NCI-H2081 (cell line): ENCODE measurements at places on chromosomes 5 and 9.
A peak's percentile ranks its signal among the peaks of the same experiment; 100 is the strongest.

GRCh38 chr9:91868732-91869391 lies 81.2 kb downstream of the ROR2 start:
- no peak for DNase-seq

GRCh38 chr9:137435980-137436760 lies 5.0 kb downstream of the ENTPD8 start:
- no peak for DNase-seq

- DNase-seq, result no peak
Observed at GRCh38 chr5:149251546-149251945, 20.1 kb upstream of the AFAP1L1 start.

GRCh38 chr9:135344915-135345500 lies 134.6 kb upstream of the PPP1R26 start:
- no peak for DNase-seq

DNA sequence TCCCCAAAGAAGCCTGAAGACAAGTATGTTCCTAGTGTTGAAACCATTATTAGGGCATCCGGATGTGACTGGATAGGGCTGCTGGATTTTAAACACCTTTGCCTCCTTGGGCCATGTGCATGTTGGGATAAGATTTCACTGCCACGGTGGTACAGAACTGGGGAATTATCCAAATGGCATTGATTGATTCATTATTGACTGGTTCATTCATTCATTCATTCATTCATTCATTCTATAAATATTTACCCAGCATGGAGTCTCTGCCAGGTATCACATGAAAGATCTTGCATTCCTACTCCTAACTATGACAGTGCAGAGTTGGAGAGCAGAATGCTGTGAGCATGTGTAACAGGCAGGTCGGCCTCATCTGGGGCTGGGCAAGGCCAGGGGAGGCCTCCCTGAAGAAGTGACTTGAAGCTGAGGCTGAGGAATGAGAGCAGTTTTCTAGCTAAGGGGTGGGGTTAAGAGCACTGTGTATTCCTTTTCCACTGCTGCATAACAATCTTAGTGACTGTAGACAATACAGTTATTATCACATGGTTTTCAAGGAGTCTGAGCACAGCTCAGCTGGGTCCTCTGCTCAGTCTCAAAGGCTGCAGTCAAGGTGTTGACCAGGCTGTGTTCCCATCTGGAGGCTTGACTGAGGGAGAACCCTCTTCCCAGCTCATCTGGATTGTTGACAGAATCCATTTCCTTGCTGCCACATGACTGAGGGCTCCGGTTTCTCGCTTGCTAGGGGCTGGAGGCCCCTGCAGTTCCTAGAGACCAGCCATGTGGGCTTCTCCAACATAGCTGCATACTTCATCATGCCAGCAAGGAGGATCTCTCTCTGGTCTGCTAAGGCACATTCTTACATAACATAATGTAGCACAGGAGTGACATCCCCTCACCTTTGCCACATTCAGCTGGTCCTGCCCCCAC lies 35.7 kb downstream of the AK8 start:
- DNase-seq, result no peak

DNA sequence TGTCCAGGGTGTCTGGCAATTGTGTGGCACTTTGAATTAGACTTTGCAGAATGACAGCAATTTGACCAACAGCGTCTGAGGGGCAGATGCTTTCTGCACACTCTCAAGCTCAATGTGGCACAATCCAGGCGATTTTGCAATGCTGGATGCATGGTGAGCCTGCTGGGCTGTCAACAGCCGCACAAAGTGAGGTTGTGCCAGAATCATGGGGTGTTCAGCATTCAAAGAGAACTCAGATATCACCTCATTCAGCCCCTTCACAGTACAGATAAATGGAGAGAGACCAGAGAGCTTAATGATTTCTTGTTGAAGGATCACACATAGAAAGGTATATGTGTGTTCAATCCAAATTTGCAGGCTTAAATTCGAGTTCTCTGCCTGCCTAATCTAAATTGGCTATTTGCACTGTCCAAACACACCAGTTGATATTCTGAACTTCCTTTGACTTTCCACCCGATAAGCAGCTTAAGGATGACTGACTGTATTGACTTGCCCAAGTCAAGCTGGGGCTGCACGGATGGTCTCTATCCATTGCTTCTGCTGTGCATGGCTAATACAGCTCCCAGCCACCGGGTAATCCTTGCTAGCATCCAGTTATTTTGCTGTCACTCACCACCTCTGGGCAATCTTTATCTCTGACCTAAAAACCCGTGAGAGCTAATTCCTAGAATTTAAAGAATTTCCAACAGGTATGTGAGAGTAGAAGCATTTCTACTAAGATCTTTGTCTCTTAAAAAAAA lies 157.9 kb upstream of the TAS2R1 start:
- peak; percentile 33 for DNase-seq

- no peak for DNase-seq
Observed at GRCh38 chr5:100668511-100668910, 133.3 kb downstream of the FAM174A start.

GRCh38 chr5:17763301-17763700 lies 129.0 kb downstream of the TAF11L14 start:
- no peak for DNase-seq

DNA sequence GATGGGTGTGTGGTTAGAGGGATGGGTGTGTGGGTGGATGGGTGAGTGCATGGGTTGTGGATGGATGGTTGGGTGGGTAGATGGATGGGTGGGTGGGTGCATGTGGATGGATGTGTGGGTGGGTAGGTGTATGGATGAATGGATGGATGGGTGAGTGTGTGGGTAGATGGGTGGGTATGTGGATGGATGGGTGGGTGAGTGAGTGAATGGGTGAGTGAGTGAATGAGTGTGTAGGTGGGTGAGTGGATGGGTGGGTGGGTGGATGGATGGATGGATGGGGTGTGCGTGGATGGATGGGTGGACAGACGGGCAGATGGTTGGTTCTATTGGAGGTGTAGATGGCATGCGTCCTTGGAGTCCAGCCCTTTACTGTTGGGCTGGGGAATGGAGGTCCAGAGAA lies 17.2 kb downstream of the STKLD1 start:
- DNase-seq, result no peak

GRCh38 chr9:134629586-134630392 lies 11.8 kb upstream of the COL5A1 start:
- no peak for DNase-seq

DNA sequence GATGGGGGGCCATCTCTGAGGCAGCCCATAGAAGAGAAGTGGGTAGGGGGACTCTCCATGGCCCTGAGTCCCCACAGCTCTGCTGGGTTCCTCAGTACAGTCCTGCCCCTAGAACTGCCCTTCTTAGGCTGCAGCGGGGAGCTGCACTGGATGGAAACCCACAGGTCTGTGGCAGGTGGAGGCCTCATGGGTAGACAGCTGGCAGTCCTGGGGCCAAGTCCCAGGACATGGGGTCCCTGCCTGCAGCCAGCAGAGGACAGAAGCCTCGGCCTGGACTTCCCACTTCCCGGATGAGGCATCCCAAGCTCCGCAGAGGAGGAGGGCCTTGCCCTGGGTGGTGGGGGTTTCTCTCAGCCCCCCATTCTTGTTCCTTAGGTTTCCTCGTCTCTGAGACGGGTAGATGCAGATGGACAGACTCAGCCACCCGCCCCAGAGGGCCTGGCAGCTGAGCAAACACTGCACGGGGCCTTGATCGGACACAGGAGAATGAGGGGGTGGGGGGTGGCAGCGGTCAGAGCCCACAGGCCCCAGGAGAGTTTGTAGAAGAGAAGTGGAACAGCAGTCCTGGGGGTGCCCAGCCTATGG lies 153.8 kb downstream of the C9orf50 start:
- DNase-seq, result no peak

DNA sequence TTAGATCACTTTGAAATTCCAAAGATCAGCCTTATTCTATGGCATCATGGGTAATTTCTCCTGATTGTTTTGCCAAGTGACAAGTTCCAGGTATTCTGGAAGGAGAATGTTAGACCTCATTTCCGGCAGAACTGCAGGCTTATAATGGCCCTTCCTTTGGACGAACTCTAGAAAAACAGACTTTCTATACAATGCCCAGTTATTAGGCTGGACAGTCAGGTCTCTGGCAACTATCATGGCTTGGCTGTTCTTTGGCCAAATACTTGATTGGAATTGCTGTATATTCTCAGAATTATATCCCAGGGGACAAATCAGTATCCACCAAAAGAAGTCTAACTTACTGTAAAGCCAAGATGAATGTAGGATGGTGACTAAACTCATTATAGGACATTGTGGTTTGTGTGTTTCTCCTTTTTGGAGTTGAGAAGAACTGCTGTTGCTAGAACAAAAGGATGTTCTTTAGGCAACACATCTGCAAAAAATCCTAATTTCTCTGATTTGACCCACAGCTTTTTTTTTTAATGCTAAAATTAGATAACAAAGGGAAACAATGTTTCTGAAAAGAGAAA lies 69.0 kb downstream of the ADAMTSL1 start:
- no peak for DNase-seq

GRCh38 chr5:136891175-136891972 lies 526.0 kb upstream of the TRPC7 start:
- DNase-seq, result no peak

DNA sequence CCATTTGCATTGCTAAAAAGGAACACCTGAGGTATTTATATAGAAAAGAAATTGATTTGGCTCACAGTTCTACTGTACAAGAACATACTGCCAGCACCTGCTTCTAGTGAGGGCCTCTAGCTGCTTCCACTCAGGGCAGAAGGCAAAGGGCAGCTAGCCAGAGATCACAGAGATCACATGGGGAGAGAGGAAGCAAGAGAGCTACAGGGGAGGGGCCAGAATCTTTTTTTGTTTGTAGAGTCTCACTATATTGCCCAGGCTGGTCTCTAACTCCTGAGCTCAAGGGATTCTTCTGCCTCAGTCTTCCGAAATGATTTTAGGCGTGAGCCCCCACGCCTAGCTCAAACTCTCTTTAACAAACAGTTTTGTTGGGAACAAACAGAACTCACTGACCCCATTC lies 6.1 kb downstream of the SLCO4C1 start:
- no peak for DNase-seq

GRCh38 chr5:57511321-57511720 lies 28.7 kb upstream of the ACTBL2 start:
- no peak for DNase-seq

DNA sequence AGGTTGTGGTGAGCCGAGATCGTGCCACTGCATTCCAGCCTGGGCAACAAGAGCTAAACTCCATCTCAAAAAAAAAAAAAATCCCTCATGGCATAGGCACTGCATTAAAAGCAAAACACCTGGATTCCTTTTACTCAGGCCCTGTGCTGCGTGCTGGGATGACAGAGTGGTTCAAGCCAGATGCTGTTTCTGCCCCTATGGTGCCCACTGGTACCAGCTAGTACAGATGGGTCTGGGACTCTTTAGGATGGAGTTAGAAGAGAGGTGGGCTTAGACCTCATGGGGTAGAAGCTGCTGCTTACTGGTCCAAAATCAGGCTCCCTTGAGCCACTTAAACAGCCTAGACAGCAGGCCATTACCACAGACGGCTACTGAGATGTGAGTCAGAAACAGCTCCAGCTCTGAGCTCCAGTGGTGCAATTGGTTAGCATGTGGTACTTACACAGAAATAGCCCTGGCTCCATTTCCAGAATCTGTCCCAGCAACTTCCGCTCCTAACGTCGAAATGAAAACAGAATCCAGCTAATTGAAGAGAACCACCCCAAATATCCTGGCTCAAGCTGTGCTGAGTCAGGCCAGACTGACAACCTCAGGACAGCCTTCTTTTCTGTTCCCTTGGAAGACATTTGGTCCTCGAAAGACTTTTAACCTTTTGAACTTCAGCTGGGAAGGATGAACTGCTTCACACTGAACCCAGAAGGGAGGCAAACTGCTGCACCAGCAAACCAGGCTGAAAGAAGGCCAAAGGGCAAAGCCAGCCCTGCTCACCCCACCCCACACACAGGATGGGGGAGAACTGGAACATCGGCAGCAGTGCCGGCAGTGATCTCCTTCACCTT lies 15.5 kb downstream of the C5orf15 start:
- no peak for DNase-seq

DNA sequence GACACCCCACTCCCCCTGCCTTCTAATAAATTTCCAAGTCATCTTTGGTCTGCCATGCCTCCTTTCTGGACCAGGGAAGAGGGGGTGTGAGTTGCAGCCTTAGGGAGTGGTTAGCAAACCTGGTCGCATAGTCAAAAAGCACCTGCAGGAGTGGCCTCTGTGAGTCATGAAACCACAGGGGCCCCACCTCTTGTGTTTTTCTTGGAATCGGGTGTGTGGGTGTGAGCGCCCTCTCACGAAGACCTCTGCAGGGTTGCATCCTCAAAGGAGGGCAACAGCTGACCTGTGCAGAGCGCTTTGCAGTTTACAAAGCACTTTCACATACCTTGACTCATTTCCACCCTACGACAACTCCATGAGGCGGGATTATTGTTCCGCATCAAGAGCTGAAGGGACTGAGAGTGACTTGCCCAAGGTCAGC lies 36.8 kb upstream of the TEX48 start:
- no peak for DNase-seq

DNA sequence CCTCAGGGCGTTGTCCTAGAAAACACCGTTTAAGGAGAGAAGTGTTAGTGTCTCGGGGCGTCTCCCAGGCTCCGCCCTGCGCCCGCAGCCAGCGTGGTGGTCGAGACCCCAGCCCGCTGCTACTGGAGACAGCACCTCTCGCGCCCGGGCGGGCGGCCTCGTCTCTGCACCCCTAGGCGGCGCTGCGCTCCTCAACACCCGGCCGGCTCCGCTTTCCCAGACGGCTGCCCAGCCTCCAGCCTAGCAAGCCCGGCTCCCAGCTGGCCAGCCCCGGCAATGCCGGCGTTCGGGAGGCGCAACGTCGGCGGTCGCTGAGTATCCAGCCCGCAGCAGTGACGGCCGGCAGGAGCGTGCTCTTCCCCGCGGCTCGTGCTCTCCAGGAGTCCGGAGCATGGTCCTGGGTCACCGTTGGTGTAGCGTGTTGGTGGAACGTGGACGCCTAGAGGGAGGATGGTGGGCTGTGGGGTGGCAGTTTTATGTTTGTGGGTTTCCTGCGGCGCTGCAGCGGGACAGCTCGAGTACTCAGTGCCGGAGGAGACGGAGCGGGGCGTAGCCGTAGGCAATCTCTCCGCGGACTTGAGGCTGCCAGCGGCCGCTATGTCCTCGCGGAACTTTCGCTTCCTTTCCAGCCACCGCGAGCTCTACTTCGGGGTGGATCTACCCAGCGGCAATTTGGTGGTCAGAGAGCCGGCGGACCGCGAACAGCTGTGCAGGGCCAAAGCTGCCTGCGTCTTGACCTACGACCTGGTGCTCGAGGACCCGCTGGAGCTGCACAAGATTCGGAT lies 536 bp downstream of the PCDHAC1 start:
- peak; percentile 80 for DNase-seq
